ENCODE measurements at places on chromosomes 4 and X.

GRCh38 chrX:101219864-101220346 is 319 bp downstream of the DRP2 start:
- DNase-seq, result no peak

- DNase-seq, result no peak
Measured at GRCh38 chrX:154084449-154085300, 12.8 kb downstream of the MECP2 start.

- peak; percentile 11 for DNase-seq
Measured at GRCh38 chrX:2451501-2452316, 49.1 kb downstream of the DHRSX start.

DNA sequence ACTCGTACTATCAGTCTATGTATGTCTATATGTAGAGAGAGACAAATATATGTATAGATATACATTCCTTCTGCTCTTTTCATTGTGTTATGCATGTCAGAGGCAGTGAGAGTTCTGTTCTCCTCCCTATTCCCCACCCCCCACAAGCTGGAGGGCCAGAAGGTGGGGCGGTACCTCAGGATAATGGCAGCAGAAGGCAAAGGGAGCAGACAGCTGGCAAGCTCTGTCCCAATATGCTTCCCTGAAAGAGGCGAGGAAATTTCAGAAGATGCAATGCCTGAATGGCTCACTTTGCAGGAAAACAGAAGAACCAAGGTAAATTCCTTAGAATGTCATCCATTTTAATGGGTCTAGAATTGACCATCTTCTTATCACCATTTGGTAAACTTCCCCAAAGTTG is 114.4 kb downstream of the NAA11 start:
- DNase-seq, result no peak

GRCh38 chr4:25351777-25352416 is 25.2 kb upstream of the ANAPC4 start:
- DNase-seq, result peak; percentile 20

- no peak for DNase-seq
Measured at GRCh38 chr4:7929118-7929951, 10.3 kb downstream of the AFAP1 start.
